ENCODE measurements at places on chromosomes 16 and 17.

GRCh38 chr17:81150377-81151077 is 14.8 kb upstream of the PVALEF start:
- no peak for DNase-seq

GRCh38 chr17:15886221-15886620 is 58.7 kb upstream of the ADORA2B start:
- no peak for DNase-seq

GRCh38 chr16:84979516-84979915 is 31.8 kb downstream of the ZDHHC7 start:
- DNase-seq = no peak

DNA sequence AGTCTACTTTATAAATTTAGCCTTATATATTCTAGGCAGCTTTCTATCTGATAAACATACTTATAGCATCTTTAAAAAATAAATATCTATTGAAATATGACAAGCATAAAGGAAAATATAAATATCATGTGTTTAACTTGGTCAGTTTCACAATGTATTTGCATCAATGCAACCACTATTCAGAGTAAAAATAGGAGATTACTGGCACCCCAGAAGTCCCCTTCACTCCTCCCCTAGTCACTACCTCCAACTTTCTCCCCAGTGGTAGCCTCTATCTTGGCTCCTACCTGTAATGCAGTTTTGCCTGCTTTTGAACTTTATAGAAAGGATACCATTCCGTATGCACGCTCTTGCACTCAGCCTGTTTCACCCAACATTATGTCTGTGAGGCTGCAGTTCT is 3.2 kb upstream of the NOD2 start:
- no peak for DNase-seq

- DNase-seq = no peak
These were observed 893.0 kb upstream of the SOX9 start for GRCh38 chr17:71227841-71228240.

GRCh38 chr16:70661918-70662641 is 15.7 kb downstream of the IL34 start:
- DNase-seq = no peak

DNA sequence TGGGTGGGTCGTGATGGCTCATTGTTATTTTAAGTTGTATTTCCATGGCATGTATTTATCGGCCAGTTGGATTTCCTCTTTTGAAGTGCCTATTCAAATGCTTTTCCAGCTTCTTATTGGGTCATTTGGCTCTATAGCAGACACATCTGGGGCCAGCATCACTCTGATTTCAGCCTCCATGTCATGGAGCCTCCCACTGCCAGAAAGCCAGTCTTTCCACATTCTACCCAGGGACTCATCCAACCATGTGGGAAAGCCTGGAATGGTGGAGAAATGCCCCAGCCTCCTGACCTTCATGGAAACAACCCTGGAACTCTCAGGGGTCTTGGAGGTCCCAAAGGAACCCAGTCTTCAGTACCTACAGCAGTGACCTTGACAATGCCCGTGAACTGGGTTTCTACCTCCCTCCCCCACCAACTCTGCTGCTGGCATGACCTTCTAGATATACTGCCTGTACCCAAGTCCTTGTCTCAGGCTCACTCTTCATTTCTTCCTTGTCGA is 33.8 kb upstream of the ADGRG1 start:
- no peak for DNase-seq

DNA sequence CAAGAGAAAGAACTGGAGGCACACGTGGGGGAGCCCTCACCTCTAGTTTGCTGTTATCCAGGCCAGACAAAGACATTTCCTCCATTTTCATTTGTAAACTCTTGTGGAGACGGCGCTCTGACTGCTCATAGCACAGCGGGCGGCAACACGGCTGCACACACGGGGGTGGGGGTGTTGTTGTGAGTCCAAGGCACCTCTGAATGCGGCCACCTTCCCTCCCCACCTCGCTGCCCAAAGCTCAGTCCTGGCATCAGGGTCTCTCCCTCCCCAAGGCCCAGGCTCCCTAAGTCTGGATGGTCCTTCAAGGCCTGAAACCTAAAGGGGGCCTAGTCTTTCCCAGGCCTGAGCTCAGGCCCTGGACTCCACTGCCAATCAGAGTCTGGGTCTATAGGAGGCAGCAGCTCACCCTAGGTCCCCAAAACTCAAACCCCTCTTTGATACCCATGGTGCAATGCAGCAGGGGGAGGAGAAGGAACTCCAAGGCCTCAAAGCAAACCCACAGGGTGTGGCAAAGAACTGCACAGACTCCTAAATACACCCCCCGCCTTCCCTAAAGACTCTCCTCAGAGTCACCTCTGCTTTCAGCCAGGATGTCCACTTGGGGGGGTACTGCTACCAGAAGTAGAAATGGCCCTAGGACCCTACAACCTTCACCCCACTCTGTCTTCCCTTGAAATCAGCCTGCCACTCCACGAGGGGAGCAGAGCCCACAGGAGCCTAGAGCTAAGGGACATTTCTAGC is 1.5 kb downstream of the ATXN7L3 start:
- DNase-seq = peak; percentile 15

DNA sequence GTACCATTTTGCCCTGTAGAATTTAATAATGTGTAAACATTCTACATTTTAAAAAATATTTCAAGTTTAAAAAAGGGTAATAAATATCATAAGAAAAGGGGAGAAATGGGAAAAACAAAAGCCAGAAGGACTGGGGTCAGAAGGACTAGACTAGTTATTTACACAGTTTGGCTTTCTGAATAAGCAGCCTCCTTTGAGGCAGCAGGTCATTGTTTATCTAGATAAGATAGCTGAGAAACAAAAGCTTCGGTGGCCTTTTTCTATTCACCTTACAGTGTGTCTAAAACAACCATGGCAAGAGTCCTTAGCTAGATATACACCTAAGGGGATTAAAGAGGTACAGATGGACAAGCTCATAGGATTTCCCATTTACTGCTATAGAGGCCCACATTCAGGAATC is 396.5 kb upstream of the PMFBP1 start:
- DNase-seq = no peak

- DNase-seq = no peak
These were observed 19.6 kb downstream of the ADGRG5 start for GRCh38 chr16:57562066-57562465.

DNA sequence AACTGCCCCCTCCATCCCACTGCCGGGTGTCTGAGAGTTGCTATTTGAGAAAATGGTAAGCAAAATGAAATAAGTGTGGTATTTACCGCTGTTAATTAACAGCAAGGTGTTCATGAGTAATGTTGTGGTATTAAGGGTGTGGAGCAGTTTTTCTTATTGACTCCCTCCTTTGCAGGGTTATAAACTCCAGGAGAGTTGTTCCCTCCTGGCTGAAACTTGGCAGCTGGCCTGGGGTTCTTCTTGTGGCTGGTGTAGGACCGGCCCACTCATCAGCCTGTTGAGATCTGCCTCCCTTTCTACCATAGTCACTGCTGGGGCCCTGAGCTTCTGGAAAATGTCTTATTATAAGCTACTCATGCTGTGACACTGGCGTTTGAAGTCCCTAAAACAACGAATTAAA is 128.6 kb downstream of the SOX9 start:
- DNase-seq = no peak

GRCh38 chr17:65027305-65027704 is 29.2 kb downstream of the GNA13 start:
- peak; percentile 69 for DNase-seq

DNA sequence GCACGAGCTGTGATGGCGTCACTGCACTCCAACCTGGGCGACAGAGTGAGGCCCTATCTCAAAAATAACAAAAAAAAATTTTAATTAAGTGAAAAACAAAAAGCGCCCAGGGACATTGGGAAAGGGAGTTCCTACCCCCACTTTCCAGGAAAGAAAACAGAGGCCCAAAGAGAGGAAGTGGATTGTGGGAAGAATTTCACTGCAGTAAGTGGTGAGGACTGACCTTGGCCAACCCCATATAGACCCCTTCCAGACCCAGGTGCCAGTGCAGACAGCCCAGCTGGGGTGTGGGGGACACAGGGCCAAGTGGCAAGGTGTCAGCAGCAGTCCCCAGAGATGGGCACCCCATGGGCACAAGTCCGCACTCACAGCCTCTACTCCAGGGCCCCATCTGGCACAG is 29.0 kb upstream of the KRT17 start:
- no peak for DNase-seq

- DNase-seq = no peak
These were observed 15.1 kb downstream of the ABCA9 start for GRCh38 chr17:69045646-69046045.

DNA sequence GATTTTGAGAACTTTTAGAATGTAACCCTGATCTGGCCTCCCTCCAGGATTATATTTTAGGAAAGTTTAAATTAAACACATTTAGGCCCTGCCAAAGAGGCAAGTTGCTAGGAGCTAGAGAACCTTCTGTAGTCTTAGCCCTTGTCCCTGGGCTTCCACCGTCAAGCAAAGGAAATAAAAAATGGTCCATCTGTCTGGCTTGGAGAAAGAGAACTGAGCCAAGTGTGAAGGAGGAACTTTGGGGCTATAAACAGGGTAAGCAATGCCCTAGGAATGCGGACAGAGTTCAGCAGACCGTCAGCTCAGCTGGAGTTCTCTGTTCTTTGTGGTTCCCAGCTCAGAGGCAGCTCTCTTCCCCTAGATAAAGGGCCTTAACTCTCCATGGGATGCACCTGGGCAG is 29.6 kb downstream of the RCVRN start:
- peak; percentile 73 for DNase-seq

DNA sequence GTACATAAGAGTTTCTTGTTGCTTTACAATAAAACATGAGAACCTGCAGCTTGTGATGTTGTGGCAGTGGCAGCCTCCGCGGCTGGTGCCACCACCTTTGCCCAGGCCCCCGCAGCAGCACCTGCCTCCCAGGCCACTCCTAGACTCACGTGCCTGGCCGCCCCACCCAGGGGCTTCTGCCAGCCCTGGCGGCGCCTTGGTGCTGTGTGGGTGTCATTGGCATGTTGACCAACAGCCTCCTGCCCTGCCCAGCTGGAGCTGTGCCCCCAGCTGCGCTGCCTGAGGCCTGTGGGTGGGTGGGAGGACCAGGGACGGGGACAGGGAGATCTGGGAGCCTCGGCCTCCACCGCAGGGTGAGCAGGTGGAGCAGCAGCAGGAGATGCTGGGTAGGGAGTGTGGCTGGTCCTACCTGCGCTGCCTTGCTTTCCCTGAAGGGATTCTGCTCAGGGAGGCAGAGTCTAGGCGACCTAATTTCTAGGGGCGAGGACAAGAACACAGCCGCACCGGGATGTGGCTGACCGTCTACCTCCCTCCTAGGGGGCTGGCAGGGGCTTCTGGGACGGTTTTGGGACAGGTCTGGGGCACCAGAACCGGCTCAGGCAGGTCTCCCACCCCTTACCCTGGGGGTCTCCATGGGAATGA is 428 bp upstream of the DNASE1L2 start:
- DNase-seq = no peak

- no peak for DNase-seq
These were observed 42.2 kb upstream of the KIFC3 start for GRCh38 chr16:57844416-57845030.

- peak; percentile 91 for DNase-seq
These were observed at the start of gene IST1 for GRCh38 chr16:71894921-71895678. Gene IST1, plus strand, starts transcription at chr16:71895531. Its CDS starts 20,110 bp downstream, at chr16:71915641.

GRCh38 chr16:23434380-23434779 is 18.6 kb downstream of the COG7 start:
- DNase-seq = peak; percentile 65

DNA sequence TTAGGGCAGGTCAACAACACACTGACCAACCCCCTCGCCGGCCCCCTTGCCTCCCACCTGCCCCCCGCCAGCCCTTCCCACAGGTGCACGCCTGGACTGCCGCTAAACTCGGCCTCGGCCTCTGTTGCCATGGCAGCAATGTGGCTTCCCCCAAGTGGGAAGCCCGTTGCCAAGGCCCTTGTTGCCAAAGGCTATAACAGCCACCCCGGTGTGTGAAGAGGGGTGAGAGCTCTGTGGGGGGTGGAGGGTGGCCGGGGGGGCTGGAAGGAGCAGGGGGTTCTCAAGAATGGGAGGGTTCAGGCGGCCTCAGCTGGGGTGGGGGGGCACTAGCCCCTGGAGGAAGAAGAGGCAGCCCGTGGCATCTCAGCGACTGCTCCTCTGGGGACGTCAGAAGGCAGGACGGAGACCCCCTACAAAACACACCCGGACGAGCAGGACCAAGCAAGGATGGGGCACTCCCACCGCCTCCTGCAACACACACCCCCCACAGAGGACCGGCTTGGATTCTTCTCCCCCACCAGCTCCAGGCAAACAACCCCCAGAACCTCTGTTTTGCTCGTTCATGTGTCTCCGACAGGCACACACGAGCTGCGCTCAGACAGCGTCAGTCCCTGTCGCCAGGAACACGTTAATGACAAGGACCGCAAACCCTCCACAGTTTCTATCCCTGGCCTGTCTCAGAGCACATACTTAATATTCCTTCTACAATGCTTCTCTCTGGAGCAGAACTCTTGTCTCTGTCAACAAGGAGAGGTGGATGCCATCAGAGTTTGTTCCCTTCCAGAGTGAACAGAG is 55.7 kb downstream of the ABR start:
- no peak for DNase-seq

All from RCC 7860 (cell line).